ENCODE measurements at places on chromosomes 4 and X.

- DNase-seq, result no peak
Observed at GRCh38 chr4:135684001-135684400, 1482.4 kb upstream of the PABPC4L start.

DNA sequence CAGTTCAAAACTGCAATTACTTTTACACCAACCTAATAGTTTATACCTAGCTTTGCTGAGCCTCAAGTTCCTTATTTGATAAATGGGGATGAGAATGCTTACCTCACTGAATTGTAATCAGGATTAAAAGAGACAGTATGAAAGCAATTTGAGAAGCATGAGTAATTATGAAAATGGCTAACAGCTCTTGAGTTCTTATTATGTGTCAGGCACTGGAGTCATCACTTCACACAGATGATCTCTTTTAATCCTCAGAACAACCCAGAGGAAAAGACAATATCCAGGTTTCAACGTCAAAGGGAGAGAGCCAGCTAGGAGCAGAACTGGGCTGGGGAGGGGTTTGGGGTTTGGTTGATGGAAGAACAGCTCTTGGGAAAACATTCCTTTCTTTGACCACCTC lies 221.0 kb upstream of the NWD2 start:
- no peak for DNase-seq

DNA sequence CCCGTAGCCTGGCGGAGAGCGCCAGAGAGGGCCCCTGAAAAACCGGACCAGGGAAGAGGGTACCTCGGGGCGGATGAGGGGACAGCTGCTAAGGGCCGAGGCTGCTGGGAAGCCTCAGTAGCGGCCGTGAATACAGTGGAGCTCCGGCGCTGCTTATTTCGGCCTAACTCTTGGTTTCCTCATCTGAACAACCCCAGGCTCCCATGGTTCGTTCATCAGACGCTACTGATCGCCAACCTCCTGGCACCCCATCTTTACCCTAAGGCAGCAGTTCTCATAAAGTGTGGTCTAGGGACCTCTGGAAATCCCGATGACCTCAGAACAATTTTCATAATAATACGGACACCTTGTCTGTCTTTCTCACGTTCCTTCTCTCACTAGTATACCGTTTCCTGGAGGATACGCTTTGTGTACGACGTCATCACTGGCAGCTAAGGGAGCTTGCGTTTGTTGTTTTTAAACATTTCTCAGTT lies 645 bp upstream of the RAB28 start:
- no peak for DNase-seq

DNA sequence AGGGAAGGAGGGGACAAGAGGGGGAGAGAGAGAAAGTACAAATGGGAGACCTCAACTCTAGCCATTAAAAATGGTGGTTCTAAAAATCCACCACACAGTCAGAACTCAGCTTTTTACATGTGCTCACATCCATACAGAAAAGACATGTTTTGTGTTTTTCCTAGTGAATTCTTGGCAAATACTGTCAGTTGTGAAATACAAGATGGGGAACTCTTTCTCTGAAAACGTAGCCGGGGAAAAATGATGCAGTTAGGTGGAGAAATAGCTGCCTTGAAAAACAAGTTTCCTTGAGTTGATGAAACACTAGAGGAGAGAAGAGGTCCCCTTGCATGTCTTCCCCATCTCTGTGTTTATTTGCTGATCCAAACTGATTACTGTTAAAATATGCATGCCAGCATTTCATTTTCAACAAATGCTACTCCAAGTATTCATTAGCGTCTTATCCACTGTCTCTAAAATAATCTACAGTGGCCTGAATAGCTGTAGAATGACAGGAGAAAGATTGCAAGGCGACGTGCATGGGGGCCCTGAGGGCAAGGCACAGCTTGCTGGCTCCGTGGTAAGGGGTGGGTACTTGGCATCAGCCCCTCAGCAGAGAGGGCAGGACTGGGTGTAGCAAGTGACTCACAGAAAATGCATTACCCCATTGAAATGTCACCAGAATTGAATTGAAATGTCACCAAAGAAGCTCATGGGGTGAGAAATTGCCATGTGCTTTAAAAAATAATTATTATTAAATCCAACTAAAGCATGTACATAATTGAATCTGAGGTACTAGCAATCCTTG lies 48.1 kb upstream of the TBL1X start:
- DNase-seq, result no peak

DNA sequence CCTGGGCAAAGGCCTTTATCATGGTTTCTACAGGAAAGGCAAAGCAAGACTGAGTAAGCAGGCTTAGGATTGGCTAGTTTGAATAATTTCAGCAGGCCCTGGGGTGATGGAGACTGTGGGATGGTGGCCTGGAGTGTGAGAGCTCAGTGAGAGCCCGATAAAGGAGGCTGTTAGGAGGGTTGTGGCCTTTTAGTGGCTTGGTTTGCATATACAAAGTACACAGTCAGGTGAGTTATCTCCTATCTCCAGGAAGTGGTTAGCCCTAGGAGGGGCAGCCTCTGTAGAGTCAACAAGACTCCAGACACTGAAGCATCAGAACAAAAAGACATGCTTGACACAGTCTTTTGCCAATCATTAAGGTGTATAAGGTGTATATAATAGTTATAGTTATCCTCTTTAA lies 157.2 kb downstream of the CFAP299 start:
- peak; percentile 1 for DNase-seq

- DNase-seq, result no peak
Observed at GRCh38 chr4:142378179-142378578, 467.9 kb downstream of the INPP4B start.

- no peak for DNase-seq
Observed at GRCh38 chr4:69078852-69079251, 17.4 kb upstream of the UGT2B7 start.

DNA sequence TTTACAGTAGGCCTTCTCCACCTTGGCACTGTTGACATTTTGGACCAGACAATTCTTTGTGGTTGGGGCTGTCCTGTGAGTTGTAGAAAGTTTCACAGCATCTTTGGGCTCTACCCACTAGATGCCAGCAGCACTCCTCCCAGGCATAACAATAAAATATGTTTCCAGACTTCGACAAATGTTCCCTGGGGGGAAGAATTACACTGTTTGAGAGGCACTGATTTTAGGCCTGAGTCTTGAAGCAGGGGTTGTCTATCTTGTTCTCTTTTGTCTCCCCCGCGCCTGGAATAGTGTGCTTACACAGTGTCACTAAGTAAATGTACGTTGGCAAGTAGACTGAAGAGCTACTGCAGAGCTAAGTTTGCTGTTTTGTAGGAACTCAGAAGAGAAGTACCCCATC lies 254.4 kb upstream of the BOD1L1 start:
- DNase-seq, result no peak

DNA sequence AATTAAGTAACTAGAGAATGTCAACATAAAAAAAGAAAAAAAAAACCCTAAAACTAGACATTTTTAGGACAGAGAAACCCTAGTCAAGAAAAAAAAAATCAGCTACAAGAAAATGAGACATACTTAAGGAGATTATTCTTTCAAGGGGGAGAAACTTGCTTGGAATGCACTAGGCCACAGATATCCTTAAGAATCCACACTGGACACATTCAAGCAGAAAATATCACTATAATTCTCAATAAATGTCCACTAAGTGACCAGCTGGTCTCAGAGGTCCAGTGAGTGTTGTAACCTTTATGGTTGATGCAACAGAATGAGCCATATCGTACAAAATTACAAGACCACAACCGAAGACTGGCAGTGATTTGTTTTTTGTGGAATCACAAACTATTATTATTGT lies 15.6 kb upstream of the IBSP start:
- DNase-seq, result no peak

- DNase-seq, result no peak
Observed at GRCh38 chrX:48559636-48560035, 14.6 kb upstream of the RBM3 start.

- no peak for DNase-seq
Observed at GRCh38 chr4:47718696-47719095, 119.2 kb downstream of the CORIN start.

DNA sequence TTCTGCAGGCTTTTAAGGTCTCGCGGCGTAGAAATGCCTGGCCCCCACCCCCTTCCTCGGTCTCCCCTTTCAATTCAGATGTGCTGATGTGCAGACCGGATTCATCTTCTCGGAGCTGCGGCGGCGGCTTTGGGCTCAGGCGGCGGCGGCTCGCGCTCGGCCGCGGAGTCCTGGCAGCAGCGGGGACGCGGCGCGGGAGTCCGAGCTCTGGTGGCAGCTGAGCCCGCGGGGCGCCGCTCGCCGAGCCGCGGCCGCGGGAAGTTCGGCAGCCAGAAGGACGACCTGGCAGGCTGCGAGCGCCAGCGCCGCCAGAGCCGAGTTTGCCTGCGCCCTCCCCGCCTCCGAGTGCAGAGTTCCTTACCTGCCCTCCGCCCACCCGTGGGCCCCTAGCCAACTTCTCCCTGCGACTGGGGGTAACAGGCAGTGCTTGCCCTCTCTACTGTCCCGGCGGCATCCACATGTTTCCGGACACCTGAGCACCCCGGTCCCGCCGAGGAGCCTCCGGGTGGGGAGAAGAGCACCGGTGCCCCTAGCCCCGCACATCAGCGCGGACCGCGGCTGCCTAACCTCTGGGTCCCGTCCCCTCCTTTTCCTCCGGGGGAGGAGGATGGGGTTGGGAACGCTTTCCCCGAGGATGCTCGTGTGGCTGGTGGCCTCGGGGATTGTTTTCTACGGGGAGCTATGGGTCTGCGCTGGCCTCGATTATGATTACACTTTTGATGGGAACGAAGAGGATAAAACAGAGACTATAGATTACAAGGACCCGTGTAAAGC lies 448 bp downstream of the TLL1 start:
- DNase-seq, result no peak

GRCh38 chr4:83561381-83561780 lies 25.5 kb downstream of the GPAT3 start:
- peak; percentile 21 for DNase-seq

Data from stimulated activated CD8-positive, alpha-beta memory T cell treated with anti-CD3 and anti-CD28 coated beads, Interleukin-7, amount 100 ng/mL, for 4 hours (primary cell).